NCI-H510A (cell line): ENCODE measurements at places on chromosomes 7 and 10.

- DNase-seq = no peak
These were observed 84.7 kb downstream of the ARHGAP22 start for GRCh38 chr10:48520184-48520506.

- DNase-seq = no peak
These were observed 22.6 kb downstream of the ZNRF2 start for GRCh38 chr7:30306976-30307375.

GRCh38 chr10:70685455-70685911, 13.2 kb downstream of the ADAMTS14 start:
- DNase-seq = peak; percentile 66

DNA sequence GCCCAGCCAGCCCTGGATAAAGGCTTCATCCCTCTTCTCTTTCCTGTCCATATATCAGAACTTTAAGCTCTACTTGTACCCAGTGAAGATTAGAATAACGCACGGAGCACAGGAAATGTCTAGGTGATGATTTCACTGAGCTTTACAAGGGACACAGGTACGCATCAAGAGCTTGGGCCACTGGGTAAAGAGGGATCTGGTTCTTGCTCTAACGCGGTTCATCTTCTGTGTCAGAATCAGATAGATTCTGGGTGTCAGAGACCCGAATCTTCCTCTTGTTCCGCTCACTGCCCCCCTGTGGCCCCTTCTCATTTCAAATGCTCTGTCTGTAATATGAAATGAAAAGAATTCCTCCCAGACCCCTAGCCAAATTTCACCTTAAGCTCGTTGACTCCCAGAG, 24.7 kb downstream of the IL2RA start:
- no peak for DNase-seq

DNA sequence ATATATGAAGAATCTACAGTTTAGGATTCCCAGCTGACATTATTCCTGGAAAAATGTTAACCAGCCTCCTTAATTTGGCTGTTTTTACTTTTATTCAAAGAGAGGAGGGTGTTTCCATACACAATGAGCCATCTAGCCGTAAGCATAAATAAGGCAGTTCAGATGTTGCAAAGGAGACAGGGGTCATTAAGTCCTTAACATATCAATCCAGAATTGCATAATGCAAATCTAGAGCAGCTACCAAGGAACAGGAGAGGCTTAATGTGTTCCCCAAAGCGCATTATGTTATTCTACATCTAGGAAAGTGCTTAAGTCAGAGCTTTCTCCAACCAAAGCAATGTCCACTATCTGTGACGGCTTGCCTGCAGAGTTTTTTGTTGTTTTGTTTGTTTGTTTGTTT, 32.4 kb upstream of the TCF7L2 start:
- no peak for DNase-seq

DNA sequence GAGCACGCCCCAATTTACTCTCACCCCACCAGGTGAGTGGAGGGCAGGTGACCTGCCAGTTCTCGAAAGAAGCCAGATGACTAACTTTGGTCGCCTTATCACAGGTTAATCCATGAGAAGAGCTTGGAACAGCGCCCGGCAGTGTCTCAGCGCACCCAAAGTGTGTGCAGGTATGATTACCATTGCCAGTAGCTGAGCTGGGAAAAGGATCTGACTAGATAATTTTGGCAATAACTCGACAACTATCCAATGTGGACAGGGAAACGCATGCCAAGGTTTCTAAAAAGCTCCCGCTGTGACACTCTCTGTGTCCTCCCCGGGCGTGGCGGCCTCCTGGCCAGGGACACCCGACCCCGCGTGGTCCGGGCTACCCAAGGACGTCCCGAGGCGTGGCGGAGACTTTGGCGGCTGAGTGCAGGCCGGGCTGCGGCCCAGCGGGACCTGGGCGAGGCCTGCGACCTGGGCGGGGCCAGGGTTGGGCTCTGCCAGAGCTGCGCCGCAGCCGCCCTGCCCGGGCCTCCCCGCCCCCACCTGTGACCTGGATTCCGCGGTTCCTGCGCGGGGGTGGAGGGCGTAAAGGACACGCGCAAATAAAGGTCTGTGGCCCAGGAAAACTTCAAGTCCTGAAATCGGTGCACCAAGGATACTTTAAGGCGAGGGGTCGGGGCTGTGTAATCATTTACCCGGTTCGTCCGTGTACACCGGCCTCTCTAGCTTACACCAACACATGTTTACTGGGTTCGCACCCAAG, 13.7 kb upstream of the WAPL start:
- no peak for DNase-seq

- DNase-seq = no peak
These were observed 189.0 kb upstream of the CELF2 start for GRCh38 chr10:10828623-10829022.

- no peak for DNase-seq
These were observed 11.3 kb downstream of the CRYGN start for GRCh38 chr7:151428378-151429236.

DNA sequence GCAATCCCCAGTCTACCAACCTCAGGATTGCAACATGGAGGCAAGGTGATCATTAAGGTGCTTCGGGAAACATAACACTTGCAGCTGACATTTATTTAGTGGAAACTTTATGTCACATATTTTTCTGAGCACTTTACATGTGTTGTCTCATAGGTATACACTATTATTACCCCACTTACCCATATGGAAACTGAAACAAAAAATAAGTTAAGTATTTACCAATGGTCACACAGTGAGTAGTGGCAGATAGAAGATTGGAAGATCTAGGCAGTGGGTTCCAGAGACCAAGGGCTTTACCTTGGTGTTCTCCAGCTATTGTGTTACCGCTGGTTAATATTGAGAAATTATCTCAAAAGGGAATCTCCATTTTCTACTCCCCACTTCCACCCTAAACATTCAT, 1279.1 kb upstream of the SORCS1 start:
- no peak for DNase-seq

- no peak for DNase-seq
These were observed 27.4 kb upstream of the LOXL4 start for GRCh38 chr10:98295401-98295811.

DNA sequence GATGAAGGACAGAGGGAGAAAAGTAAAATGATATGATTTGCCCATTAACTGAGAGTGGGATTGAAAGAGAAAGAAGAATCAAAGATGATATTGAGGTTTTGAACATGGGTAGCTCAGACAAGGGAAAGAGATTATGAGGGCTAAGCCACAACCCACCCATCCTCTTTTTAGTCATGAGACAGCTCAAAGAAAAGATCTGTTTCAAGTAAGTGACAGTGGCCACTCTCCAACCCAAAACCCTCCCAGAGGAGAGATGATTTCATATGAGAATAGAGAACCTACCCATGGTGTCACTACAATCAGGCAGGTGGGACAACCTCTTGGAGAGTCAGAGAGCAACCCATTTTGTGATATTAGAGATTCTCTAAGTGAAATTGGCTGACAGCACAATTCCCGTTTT, 32.2 kb downstream of the PLXNA4 start:
- no peak for DNase-seq

DNA sequence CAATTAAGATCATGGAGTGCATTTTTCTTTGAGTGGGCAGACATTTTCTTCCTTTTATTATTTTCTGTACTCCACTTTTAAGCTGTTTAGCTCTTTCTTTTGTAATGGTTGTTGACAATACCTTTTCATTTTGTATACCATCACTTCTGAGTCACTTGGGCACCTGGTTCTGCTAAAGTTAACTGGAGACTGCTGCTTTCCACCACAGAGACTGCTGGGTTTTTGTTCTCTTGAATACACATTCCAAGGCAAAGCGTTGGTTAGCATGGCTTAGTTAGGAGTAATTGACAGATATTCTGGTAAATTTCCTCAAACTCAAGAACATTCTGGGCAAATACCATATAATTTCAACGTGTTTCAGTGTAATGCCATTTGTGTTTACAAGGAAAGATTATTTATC, 541.9 kb upstream of the CELF2 start:
- DNase-seq = no peak

- DNase-seq = no peak
These were observed 159.3 kb downstream of the MGMT start for GRCh38 chr10:129626309-129626708.

DNA sequence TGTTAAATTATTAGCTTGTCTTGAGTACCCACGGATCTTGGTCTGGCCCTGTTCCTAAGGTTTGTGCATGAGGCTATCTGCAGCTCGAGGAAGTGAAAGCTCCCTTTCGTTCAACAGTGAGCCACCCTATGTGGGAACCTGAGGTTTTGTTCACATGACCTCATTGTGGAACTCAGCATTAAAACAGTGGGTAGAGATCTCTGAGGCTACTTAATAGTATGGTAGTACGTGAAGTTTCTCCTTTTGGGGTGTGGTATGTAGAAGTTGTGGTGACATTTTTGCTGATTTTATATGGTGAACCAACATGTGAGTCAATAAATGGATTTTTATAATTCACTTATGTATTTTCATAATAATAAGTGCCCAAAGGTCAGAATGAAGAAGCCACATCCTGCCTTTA, 252.7 kb upstream of the FERD3L start:
- no peak for DNase-seq

DNA sequence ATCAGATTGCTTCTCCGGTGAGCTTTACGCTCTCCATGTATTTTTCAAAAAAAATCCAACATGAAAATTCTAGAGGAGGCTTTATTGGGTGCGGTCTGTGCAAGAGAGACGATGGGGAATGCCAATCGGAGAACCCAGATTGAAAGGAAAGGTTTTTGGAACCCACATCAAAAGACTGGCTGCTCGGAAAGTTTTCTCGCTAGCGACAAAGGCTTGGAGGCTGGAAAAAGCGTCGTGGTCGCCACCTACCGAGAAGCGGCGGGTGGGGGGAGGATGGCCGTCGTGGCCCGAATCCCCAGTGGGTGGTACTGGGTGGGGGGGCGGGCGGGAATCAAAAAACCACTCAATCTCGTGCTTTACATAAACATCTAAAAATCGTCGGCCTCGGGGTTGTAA, 1.1 kb upstream of the GTF2I start:
- peak; percentile 21 for DNase-seq

- DNase-seq = no peak
These were observed 105.2 kb downstream of the PRKCQ start for GRCh38 chr10:6474871-6475270.

DNA sequence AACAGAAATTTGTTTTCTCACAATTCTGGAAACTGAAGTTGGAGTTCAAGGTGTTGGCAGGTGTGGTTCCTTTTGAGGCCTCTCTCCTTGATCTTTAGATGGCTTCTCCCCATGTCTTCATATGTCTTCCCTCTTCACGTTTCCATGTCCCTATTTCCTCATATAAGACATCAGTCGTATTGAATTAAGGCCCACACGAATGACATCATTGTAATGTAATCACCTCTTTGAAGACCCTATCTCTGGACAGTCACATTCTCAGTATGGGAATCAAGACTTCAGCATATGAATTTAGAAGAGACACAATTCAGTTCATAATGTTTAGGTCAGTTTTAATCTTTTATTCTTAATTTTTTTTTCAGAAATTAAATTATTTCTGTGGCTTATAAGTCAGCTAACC, 19.8 kb downstream of the VTI1A start:
- no peak for DNase-seq

DNA sequence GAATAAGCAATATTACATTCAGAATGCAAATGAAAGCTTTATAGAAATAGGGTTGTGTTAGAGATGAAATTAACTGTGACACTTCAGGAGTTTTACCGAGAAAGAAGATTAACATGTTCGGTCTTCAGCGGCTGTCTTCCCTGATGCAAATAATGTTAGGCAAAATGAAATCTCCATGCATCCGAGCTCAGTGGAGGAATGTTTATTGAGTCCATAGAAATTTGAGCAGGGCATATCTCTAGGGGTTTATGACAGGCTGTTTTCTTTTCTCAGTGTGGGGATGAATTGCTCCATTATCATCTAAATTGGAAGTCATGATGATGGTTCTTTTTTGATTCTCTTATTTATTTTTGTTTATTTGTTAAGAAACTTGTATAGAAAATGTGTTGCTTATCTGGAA, 31.7 kb downstream of the DYNC1I1 start:
- DNase-seq = no peak

- no peak for DNase-seq
These were observed 70.9 kb downstream of the GCC1 start for GRCh38 chr7:127514499-127514898.

GRCh38 chr7:674454-675410, 51.8 kb upstream of the DNAAF5 start:
- no peak for DNase-seq

DNA sequence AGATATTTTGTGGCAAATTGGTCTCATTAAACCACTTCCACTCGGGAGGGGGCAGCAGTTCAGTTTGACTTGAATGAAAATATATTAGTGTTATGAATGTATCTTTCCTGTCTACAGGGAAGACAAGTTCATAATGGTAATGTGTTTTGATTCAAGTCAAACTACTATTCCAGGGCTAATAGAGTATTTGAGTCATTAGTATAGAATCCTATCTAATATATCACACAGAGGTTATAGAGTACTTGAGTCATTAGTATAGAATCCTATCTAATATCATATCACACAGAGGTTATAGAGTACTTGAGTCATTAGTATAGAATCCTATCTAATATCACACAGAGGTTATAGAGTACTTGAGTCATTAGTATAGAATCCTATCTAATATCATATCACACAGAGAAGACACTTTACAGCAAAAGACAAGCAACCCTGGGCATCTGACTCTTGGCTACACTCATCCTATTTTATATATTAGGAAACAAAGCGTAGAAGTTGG, 199.7 kb upstream of the MAGI2 start:
- DNase-seq = no peak

GRCh38 chr7:121440857-121441503, 44.9 kb upstream of the FAM3C start:
- DNase-seq = no peak

DNA sequence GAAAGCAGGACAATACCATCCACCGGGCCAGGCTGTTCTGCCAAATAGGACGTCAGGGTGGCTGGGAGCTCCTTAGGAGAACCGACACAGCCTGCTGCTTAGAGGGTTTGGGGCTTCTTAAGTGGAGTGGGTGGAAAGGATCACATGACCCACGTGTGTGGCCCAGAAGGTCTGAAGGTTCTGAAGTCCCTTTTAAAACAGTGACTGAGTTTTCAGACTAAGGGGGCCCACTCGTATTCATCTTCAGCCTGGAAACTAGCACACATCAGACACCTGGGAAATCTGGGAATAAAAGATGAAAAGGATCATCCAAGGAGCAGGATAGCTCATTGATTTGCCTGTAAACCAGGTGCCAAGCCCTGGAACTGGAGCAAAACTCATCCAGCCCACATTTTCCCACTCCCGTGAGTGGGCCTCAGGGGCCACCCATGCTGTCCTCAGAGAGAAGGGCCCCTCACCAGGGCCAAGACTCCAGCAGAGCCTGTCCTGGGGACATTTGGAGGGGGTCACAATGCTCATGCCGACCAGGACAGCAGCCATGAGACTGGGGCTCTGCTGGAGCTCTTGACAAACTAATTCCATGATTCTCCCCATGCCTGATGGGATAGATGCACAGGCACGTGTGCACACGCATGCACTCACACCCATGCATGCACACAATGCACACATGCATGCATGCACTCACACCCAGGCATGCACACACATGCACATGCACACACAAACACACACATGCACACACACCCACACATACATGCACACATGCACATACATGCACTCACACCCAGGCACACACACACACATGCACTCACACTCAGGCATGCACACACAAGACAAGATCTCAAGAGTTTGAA, 168.8 kb upstream of the PPP2R2D start:
- no peak for DNase-seq
